ENCODE measurements at places on chromosomes 2 and 18. TPM values are rescaled to one million over a fixed set of nuclear protein-coding genes. Genes with fewer than 3 reads are reported as not detected.

ZBTB7C gene
- polyA plus RNA-seq, result not detected

UGT1A7 gene
- polyA plus RNA-seq, result not detected

DNA sequence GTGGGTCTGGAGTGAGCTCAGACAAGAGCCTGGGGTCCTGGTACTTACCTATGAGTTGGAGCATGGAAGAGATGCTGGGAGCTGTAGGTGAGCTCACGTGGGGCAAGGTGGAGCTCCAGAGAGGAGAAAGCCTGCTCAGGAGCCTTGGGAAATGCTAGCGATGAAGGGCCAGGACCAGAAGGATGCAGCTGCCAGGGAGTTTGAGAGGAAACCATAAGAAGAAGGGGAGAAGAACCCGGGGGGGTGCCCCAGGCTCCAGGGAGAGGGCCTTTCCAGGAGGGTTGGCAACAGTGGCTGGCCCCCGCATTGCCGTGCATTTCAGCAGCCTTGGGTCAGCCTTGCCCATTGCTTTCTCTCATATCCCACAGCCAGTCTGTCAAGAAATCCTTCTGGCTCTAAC is 268.7 kb downstream of the GLI2 start:
- H3K27me3 ChIP-seq, result no peaks in the 10 kb centered on the region
- no peaks in the 10 kb centered on the region for H3K36me3 ChIP-seq
- no peaks in the 10 kb centered on the region for H3K4me1 ChIP-seq

C2orf78 gene
- polyA plus RNA-seq, result not detected

Data from naive thymus-derived CD4-positive, alpha-beta T cell (primary cell).